ENCODE measurements at places on chromosomes 1 and 21.

DNA sequence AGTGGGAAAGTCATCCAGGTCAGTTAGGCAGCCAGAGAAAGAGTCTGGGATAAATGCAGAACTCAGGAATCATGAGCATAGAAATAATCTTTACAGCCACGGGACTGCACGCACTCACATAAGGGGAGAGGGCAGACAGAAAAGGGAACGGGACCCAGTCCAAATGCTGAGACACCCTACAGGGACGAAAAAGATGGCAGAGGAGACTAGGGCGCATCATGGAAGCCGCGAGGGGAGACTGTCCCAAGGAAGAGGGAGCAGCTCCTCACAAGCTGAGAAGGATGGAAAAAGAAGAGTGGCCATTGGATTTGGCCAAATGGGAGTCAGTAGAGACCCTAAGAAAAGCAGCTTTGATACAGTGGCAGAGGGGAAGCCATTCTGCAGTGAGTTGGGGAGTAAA, 102.9 kb upstream of the TLR5 start:
- DNase-seq = no peak

DNA sequence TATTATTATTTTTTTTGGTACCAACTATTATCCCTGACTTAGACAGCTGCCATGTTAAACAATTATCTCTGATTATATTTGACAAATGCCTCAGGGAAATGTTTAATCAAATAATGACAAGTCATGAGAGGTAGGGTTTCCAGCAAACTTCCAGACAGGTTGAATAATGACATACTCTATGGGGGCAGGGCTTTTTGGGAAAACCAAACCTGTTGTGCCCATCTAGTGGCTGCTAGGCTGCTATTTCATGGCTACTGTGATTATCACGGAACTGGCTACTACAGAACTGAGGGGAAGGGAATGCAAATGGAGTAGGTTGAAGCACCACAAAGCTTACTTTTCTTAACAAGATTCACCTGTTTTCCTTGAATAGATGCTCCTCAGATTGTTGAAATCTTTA, 77.6 kb downstream of the DUSP10 start:
- no peak for DNase-seq

- DNase-seq = no peak
Observed at GRCh38 chr1:244140420-244140819, 89.3 kb downstream of the ZBTB18 start.

DNA sequence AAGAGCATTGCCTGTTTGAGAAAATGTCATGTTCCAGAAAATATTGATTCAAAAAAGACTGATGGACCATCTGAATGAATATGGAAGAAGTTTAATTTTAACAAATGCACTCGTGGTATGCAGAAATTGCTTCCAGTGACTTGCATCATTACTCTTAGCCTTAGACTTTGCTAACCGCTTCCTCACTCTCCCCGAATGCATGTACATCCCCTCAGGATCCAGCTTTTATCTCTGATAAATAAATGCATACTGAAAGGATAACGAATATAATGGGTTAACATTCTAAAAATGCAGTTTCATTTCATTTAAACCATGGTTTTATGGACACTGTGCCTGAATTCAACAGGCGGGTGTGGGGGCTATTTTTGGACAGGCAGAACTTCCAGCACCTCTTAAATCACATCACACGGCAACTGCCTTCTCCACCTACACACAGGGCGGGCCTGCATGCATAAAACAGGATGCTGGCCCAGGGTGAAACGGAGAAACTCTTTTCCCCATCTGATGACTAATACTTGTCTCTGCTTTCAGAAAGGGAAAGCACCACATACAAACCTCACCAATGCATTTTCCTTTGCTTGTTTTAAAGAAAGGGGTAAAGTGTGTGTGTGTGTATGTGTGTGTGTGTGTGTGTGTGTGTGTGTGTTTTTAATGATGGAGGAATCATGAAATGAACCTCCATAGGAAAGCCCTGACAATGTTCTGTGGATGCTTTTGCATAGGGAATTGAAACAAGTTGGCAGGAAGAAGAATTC, 48.7 kb downstream of the SPAG17 start:
- no peak for DNase-seq

DNA sequence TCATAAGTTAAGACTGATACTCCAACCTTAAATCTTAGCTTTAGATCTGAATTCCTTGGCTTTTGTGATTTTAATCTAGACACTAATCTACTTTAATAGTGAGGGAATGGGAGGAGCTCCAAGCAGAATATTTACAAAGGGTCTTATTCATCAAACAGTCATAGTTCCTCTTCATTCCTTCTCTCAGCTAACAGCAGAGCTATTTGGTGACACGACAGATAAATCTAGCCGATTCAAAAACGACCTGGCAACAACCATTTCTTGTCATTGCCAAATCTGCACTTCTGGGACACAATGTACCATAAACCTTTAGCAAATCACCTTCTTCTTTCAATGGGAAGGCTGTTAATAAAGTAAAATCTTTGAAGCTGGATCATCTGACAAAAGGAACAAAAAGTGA, 52.8 kb upstream of the FOXD3 start:
- no peak for DNase-seq

DNA sequence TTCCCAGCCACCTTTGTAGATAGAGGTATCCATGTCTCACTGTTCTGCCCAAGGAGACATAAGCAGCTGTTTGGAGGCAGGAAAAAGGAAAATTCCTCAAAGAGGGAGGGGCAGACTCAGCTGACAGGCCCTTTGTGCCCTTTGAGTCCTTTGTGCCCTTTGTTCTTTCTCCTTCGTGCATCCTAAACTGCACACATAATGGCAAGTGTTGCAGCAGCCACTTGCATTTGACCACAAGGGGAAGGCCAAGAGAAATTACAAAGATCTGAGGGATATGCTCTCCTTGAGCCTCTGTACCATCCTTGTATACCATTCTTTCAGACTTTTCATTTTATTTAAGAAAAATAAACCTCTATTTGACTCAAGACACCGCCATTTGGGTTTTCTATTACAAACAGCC, 71.8 kb upstream of the PKN2 start:
- no peak for DNase-seq

GRCh38 chr1:212643877-212644276, 35.3 kb downstream of the ATF3 start:
- no peak for DNase-seq

DNA sequence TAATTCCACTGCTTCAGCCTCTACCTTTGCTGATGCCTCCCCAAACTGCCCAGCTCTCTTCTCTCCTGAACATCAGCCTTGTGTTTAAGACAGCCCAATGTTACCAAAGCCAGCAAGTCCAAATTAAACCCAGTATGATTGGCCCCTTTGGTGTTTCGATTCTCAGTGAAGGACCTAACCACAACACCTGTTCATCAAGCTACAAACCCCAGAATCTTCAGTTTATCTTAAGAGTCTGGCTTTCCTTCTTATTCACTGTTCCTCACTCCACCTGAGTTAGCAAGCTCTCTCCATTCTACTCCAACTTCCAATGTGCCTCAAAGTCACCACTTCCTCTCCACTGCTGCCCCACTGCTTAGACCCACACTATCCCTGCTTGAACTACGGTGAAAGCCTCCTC, 25.5 kb upstream of the ITPKB start:
- no peak for DNase-seq
